ENCODE measurements at places on chromosomes 2 and 18.

DNA sequence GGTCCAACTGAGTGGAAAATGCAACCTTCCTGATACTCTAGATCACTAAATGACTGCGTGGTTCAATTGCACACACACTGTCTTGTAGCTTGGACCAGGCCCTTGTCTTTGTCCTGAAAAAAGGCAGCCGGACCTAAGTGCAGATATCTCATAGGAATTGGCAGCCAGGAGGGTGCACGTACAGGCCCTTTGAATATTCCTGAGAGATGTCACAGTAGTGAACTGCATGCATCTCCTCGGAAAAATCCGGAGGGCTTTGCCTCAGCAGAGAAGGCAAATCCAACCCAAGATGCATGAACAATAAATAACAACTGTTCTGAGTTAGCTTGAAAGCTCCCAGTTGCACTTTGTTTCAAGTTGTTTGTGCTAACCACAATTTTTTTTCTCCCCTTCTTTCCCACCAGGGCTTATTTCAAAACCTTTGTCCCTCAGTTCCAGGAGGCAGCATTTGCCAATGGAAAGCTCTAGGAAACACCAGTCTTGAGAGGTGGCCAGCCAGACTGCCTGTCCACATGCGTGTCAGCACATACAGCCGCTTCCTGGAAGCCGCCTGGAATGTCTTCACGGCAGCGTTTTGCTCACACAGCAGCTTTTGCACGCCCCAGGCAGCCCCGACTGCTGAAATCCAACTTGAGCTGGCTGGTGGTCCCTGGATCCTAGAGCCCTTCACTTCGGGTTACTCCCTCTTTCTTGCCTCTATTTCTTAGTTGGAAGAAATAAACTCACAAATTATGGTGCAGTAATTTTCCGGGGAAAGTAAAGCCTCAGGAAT is 54.4 kb upstream of the FOSL2 start:
- no peak for DNase-seq

GRCh38 chr18:76463872-76464271 is 31.2 kb downstream of the ZNF516 start:
- DNase-seq = no peak

- DNase-seq = no peak
These were observed 6.8 kb downstream of the SRSF7 start for GRCh38 chr2:38744399-38744780.

GRCh38 chr18:28854964-28855363 is 678.0 kb upstream of the CDH2 start:
- DNase-seq = no peak

DNA sequence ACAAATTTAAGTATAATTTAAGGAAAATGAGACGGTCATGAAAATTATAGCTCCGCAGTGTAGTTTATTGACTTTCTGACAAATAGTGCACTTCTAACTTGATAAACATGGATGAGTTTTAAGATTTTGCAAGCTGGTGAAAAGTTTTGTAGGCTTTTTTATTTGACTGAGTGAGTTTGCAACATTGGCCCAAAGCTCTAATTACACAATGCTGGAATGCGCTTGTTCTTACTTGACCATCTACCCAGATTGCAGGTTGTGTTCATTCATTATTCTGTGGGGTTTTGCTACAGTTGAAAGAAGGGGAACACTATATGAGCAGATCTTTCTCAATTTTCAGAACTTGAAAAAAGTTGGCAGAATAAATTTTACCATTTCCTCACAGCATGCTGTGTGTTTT is 13.5 kb downstream of the SPOPL start:
- DNase-seq = no peak

DNA sequence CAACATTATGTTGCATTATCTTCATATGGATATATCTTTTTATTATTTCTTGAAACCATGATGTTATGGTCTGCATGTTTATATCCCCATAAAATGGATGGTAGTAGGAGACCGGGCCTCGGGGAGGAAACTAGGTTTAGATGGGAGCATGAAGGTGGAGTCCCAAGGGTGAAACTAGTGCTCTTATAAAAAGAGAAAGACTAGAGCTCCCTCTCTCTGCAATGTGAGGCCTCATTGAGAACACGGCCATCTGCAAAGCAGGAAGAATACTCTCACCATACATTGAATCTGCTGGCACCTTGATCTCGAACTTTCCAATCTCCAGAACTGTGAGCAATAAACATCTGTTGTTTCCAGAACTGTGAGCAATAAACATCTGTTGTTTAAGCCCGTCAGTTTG is 64.0 kb downstream of the NXPH2 start:
- DNase-seq = peak; percentile 18

DNA sequence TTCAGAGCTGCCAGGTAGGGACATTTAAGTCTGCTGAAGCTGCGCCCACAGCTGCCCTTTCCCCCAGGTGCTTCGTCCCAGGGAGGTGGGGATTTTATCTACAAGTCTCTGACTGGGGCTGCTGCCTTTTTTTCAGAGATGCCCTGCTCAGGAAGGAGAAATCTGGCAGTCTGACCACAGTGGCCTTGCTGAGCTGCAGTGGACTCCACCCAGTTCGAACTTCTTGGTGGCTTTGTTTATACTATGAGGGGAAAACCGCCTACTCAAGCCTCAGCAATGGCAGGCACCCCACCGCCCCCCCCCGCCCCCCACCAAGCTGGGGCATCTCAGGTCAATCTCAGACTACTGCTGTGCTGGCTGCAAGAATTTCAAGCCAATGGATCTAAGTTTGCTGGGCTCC is 458.1 kb upstream of the RAB12 start:
- DNase-seq = no peak

DNA sequence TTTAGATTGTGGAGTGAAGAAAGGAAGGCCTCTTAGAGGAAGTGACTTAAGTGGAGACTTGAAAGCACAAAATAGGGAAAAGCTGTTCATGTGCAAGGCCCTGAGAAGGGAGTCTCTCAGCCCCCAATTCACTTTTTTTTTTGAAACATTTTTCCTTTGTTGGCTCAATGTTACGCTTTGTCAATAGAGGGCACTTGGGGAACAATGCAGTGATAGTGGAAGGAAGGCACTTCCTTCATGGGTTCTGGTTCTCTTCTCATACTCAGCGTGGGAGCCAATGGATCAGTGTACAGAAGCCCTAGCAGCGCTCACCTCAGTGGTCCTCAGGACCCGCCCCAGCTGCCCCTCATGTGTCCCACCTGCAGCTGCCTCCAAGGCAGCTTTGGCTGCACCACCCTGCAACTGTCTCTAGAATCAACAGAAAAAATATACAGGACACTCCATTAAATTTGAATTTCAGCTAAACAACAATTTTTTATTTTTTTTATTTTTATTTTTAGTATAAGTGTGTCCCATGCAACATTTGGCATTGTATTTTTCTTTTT is 8.6 kb upstream of the C2orf42 start:
- no peak for DNase-seq

- no peak for DNase-seq
These were observed 615.6 kb downstream of the ERBB4 start for GRCh38 chr2:211923019-211923418.

- DNase-seq = no peak
These were observed 206.6 kb downstream of the NDUFA10 start for GRCh38 chr2:239818531-239819011.

DNA sequence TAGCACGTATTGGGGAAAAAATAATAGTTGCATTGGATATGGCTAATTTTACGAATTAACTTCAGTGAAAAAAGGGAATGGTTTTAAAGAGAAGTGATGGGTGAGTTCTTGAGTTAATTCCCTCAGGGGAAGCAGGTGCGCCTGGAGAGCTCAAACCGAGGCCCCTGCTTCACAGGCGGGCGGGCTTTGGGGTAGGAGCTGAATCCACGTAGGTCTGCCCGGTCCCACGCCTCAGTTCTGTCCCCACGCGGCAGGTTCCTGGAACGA is 44.1 kb downstream of the GORASP2 start:
- DNase-seq = no peak

GRCh38 chr18:10015941-10016819 is 102.4 kb downstream of the VAPA start:
- no peak for DNase-seq

- DNase-seq = no peak
These were observed 1468.4 kb upstream of the NXPH2 start for GRCh38 chr2:140248623-140249022.

DNA sequence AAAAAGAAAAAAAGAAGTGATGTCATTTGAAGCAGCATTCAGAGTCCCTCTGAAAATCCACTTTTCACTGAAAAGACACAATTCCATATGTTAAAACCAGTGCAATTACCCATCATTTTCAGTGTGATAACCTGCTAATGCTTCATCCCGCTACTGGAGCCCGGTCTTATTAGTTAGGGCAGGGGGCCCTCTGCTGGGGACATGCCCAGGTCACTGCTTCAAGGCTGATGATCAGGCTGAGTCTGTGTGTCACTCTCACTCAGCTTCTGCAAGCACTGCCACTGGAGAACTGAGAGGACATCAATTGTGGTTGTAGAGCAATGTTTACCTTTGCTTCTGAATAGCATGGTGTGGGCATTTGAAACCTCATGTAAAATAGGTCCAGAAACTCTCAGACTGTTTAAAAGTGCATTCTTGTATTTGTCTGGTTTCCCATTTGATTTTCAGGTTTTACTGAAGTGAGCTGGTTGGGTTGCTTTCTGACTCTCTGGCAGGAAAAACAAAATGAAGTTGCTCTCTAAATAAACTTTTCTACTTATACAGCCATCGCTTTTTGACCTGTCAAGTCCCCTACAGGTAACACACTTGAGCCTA is 49.2 kb upstream of the NXPH2 start:
- peak; percentile 9 for DNase-seq

DNA sequence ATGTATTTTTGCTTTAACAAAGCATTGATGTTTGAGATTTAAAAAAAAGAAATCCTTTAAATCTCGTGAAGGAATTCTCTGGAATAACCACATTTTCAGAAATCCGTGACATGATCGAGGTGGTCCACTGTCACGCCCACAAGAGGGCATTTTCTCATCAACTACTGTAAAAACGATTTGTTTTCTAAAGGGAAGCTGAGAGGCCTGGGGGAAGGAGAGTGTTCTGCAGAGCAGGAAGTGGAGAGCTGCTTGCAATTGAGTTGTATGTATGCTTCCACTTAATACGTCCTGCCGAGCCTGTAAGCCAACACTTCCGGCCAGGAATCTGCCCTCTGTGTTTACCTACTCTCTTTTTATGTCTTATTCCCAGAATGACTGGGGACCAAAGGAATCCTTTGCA is 19.4 kb downstream of the KLHL29 start:
- peak; percentile 43 for DNase-seq

DNA sequence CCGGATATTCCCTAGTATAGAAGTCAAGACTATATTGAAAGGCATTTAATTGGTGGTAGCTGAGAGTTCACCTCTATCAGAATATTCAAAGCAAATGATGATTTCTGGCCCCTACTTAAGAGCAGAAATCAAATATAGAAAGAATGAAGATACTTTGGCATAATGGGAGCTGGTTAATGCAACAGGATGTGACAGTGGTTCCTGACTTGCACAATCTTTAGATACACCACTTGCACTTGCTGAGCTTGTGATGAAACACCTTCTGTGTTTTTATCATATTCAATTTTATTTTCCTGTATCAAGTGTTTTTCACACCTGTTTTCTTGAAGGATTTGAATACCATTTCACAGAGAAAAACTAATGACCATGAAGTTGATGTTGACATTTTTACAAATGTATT is 124.1 kb upstream of the CDH19 start:
- DNase-seq = no peak

- DNase-seq = no peak
These were observed 74.6 kb downstream of the ARMC9 start for GRCh38 chr2:231272991-231273390.

DNA sequence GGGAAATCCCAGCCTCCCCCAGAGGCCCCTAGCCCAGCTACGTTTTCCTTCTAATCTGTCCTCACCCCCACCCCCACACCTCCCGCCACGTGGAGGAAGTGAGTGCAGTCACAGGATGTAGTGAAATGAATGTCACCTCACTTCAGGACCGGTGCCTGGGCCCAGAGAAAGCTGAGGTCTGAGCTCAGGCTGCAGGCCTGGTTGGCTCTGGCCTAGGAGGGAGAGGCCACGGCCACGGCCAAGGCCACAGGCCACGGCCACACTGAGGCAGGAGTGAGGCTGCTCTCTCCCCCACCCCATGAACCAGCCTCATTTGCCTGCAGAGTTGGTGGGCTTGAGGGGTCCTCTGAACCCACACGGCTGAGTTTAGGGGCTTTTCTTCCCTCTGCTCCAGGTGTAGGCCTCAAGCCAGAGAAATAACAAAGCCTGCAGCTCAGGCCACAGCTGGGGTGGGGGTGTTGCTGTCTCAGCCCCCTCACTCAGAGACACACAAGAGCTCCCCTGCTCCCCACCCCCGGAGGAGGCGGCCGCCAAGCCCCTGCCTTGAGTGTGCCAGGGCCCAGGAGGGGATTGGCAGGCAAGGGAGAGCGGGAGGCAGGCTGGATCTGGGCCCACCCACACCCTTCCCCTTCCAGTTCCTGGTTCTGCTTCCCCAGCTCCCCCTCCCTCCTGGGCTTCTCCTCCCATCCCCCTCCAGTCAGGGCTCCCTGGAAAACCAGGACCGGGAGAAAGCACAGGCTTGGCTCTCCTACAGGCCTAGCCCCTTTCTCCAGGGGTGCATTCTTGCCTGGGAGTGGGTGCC is 27.0 kb downstream of the DNMT3A start:
- DNase-seq = peak; percentile 89

GRCh38 chr2:150351922-150352321 is 135.5 kb downstream of the RND3 start:
- no peak for DNase-seq

DNA sequence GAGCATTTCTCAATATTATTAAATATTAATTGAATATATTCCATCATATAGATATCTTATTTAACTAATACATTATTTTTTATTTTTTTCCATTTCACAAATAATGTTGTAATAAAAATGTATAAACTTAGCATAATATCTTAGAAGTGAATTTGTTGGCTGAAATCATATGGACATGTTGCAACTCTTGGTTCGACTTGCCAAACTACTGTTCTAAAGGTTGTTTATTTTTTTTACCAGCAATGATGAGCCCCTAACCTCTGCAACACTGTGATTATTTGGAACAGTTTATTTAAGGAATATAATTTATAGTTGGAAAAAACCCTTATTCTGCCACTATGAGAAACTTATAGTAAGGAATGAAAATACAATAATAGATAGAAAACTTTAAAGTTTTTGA is 8.8 kb upstream of the NAB1 start:
- DNase-seq = no peak

GRCh38 chr18:5596585-5596984 is 52.8 kb upstream of the EPB41L3 start:
- DNase-seq = no peak

- no peak for DNase-seq
These were observed 18.8 kb downstream of the CCDC85A start for GRCh38 chr2:56202381-56203121.

- DNase-seq = peak; percentile 22
These were observed 525.6 kb downstream of the MBD2 start for GRCh38 chr18:53698907-53699306.

DNA sequence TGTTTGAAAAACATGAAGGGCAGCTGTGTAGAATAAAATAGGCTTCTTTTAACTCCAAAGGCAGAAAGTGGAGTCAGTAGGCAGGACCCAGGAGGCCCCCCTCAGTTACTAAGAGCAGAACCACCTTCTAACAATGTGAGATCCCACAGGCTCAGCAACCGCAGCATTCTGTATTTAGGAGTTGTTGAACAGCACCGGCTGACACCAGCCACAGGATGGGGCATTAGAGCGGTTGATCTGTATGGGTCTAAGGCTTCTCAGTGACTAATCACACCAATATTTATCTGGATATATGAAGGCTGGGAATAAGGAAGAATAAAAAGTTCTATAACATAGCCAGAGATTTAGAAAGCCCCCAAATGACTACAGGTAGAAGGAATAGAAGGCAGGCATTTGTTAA is 51.7 kb downstream of the MYO5B start:
- no peak for DNase-seq

Data from GM10248 (cell line).